ENCODE measurements at places on chromosomes 3 and 15. TPM values are rescaled to one million over a fixed set of nuclear protein-coding genes. Genes with fewer than 3 reads are reported as not detected.

DNA sequence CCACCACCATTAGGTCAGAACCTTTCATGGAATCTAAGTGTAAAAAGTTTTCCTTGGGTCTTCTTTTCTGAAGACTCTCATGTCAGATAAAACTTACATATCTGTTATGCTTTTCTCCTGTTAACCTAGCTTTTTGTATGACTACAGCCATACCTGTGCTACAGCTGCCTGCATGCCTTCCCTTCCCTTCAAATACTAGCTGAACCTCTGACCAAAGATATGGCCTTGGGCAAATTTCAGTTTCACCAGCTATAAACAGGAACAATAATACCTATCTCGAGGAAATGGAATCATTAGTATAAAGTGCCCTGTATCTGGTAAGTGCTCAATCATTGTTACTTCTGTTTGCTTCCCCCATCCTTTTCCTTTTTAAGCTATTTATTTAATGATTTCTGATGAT, 25.0 kb downstream of the GLB1 start:
- DNase-seq: no peak

PCSK6 gene
- total RNA-seq: 9.2 TPM

ZNF592 gene
- 21.3 TPM for total RNA-seq

ADGRG7 gene
- total RNA-seq: not detected

DNA sequence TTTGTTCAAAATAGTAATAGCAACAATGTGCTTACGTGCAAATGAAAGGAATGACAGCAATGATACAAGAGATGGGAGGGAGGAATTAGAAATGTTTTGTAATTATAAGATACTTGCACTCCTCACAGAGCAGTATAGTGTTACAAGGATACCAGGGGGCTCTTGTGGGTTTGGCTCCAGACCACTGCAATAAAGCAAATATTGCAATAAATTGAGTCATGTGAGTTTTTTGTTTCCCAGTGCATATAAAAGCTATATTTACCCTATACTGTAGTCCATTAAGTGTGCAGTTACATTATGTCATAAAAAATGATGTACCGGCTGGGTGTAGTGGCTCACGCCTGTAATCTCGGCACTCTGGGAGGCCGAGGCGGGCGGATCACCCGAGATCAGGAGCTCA, 864.3 kb downstream of the NSUN3 start:
- DNase-seq: no peak

LPP gene
- 1,601 TPM for total RNA-seq

GRCh38 chr3:146505516-146505915, 36.2 kb upstream of the PLSCR2 start:
- no peak for DNase-seq

ZMYND10 gene
- 0.23 TPM for total RNA-seq

DNA sequence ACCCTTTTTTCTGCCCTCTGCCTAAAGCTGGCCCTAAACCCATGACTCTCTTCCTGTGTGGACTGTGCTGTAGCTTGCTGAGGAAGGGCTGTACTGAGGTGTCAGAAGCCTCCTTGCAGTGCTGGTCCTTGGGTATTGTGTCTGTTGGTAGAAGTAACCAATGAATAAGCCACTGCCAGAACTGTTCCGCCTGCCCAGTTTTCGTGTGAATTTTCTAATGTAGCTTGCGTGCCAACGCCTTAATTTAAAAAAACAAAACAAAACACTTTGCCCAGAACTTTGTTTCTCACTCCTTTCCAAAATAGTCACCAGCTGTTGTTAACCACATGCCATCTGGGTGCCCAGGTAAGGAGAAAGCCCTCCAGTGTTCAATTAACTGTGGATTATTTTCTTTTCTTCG, 101.9 kb downstream of the KLHL25 start:
- DNase-seq: no peak

DNA sequence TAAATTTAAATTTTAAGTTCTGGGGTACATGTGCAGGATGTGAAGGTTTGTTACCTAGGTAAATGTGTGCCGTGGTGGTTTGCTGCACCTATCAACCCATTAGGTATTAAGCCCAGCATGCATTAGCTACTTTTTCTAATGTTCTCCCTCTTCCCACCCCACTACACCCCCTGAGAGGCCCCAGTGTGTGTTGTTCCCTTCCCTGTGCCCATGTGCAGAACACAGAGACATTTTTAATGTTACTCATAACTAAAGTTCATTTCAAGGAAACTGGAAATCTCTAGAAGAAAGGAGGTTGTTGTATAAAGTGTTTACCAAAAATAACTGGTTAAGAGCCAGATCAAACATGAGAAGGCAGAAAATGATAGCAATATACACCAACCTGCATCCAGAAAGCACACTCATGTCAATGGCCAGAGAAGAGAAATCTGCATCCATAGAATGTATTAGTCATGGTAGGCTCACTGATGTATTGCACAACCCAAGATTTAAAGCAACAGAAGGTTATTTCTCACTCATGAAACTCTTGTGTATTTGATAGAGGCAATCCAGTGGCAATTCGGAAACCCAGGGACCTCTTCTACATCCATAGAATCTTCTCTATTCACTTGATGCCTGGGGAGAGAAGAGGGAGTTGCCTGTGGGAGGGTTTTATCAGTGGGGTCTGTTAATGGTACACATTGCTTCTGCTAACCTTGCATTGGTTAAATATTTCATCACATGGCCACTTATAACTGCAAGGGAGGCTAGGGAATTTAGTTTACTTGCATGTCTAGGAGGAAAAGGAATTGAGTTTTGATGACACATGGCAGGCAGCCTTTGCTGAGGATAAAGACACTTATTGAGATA, 321.9 kb upstream of the RASGRP1 start:
- DNase-seq: no peak

DNA sequence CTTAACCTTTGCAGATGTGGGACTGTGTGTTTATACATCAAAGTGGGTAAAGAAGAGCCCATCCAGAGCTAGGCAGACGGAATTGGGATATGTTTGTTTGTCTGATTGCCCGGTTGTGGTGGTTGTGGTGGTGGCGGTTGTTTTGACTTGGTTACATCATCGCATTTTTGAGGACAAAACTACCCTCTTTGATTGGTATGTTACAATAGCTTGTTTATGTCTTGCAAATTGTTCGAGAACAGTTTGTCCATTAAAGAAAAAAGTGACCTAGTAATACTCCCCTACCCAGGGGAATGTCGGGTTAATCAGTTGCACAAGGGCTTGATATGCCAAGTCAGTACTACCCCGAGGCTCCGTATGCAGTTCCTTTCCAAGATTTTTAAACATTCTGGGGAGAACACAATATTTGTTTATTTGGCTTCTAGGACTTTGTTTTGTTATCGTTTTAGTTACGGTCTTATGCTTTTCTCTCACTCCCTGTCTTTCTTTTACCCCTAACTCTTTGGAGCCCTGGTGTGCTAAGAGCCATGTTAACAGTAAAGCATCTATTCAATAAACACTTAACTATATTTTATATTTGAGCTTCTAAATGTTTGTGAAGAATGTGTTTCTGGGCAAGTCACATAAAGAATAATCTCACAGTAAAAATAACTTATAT, 315.4 kb downstream of the LPP start:
- DNase-seq: no peak

- no peak for DNase-seq
Measured at GRCh38 chr15:45588219-45588875, 1.2 kb downstream of the BLOC1S6 start.

- DNase-seq: no peak
Measured at GRCh38 chr3:32310918-32311839, 72.7 kb downstream of the CMTM8 start.

DNA sequence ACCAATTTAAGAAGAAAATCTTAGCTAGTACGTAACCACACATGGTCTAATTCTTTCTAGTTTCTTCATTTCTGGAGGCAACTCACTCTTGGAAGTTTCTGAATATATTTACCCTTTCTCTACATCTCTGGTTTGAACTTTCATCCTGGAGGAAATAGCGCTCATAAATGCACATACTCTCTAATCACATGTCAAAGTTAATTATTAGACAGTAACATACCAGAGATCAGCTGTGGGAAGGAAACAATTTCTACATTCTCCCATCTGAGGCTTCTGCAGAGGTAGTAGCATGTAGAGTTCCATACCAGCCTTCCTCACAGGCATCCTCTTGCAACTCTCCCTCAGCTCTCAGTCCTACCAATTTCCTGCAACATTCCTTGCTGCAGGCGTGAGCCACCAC, 132.5 kb downstream of the RBPMS2 start:
- DNase-seq: no peak

LAMB2 gene
- total RNA-seq: 503 TPM

GRCh38 chr15:39828374-39828931, 45.8 kb upstream of the FSIP1 start:
- no peak for DNase-seq

- peak; percentile 90 for DNase-seq
Measured at GRCh38 chr15:89101302-89102193, 13.3 kb downstream of the ABHD2 start.

DNA sequence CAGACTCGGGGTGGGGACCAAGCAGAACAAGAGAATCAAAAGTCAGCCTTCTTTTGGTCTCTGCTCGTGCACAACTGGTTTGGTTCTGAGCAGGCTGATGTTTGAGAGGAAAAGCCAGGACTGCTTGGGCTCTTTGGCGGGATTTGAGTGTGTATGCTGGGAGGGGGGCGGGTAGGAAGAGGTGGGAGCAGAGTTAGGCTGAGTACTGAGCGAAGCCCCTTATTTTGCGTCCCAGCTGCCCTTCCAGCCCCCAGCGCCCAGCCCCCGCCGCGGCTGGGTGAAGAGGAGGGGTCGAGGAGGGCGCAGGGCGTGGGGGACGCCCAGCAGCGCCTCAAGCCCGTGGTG, 153.5 kb upstream of the GOLIM4 start:
- no peak for DNase-seq

DNA sequence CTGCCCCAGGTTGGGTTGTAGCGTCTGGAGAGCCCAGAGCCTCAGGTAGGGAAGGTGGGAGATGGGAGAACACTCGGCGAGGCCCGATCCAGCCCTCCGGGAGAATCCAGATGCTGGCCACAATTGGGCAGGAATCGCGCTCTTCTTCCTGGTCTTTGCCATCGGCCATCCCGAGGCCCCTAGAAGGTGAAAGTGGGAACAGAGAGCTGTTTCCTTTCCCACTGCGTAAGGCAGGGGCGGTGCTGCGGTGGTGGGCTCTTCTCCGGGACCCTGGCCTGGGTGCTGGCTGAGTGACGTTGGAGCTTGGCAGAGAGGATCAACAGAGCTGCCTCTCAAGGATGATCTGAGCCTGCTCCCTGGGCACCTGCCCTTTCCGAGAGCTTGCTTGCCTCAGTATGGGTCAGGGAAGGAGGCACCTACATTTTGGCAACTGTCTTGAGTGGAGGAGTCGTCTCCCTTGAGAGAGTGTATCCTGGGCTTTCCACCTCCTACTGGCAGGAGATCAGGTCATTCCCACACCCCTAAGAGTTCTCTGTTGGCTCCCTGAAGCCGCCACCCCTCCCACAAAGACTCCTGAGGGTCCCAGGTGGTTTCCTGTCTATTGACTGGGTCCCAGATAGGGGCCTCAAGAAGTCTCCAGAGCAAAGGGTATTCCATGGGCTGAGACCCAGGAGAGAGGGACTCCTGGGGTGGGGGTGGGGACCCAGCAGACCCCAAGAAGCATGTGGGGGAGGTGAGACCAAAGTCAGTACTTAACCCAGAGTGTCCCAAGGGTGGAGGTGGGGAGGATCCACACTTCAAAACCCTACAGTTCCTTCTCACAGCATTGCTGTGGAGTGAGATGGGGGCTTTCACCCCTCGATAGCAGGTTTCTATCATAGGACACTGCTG, 1.6 kb downstream of the C15orf39 start:
- no peak for DNase-seq

STX19 gene
- not detected for total RNA-seq

NDN gene
- 40.7 TPM for total RNA-seq

- DNase-seq: no peak
Measured at GRCh38 chr3:84717894-84718293, 240.9 kb upstream of the CADM2 start.

DNA sequence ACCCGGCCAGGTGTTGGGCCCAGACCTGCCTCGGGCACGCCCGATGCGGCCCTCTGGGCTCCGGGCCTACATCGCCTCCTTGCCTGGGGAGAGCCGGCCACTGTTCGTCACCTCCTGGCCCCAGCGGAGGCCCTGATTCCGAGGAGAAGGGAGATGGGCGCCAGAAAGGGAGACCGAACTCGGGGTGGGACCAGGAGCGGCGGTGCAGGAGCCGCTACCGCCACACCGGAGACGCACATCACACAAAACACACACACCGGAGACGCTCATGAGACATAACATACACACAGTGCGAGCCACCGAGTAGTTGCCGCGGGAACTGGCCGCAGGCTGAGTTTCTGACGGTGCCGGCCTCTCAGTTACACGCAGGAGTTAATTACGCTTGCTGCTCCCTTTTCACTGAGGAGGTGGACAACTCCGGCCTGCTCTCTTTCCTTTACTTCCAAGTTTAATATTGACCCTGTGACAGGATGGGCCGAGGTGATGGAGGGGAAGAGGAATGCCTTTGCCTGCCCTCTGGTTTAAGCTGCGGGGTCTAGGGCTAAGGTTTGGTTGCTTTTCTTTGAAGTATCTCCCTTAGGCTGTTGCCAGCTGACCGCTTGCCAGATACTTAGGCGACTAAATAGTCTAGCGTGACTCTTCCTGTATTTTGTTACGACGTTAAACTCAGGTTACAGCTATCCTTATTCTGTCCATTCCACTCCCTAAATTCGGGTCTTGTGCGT, 570 bp downstream of the PCNP start:
- DNase-seq: peak; percentile 87

GRCh38 chr15:98689431-98689861, 41.1 kb downstream of the IGF1R start:
- no peak for DNase-seq

ZBTB38 gene
- total RNA-seq: 125 TPM

- no peak for DNase-seq
Measured at GRCh38 chr3:5190147-5190791, 2.8 kb downstream of the EDEM1 start.

AMIGO3 gene
- not detected for total RNA-seq
